Activated CD8-positive, alpha-beta memory T cell treated with anti-CD3 and anti-CD28 coated beads for 24 hours (primary cell): ENCODE measurements at places on chromosomes 16 and 17.

- no peak for DNase-seq
These were observed 9.7 kb downstream of the MYO15A start for GRCh38 chr17:18117982-18118975.

DNA sequence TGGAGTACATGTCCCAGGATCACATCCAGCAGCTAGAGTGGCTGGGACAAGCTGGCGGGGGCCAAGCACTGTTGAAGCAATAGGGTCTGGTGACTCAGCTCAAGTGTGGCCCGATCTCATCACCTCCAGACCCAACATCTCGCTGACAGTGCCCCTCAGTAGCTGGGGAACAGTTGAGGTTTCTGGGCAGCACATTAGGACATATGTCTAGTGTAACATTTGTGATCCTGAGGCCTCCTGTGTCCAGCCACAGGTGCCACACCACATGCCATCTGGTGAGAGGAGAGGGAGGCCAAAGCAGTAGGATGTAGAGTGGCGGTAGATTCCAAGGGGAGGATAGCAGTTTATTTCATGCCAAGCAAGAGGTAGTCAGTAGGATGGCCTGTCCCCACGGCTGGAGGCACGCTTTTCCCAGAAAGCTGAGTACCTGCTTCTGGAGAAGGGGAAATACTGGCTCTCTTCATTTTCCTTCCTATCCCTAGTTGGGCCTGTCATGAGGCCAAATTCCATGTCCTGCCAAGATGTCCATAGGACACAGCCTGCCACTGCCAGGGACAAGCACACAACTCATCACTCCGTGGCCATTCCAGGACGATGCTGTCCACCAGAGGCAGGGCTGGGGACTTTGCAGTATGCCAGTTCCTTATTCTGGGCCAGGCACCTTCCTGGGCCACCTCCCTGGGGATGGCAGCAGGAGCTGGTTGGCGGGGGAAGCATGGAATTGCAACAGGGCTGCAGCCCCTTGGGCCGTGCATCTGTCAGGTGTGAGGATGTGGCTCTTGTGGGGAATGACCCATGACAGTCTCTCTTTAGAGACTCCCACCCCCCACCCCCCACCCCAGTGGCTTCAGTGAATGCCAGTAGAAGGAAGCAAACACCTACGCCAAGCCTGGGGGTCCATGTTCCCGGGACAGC, 24.0 kb downstream of the GGA3 start:
- DNase-seq = no peak

DNA sequence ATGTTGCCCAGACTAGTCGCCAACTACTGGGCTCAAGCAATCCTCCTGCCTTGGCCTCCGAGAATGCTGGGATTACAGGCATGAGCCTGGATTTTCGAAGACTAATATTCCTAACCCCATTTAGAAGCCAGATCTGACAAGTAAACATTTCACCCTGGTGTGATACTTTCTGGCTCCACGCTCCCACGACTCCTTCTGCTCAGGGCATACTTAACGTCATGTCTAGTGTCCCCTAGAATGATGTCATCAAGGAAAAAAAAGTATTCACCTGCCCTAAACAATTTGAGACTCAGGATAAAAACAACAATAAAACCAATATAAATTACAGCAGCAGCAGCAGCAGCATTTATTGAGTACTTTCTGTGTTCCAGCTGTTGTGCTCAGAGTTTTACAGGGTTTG, 13.2 kb downstream of the ITGB3 start:
- no peak for DNase-seq

GRCh38 chr16:71576971-71577370, at the start of gene TAT:
Gene TAT, minus strand, starts transcription at chr16:71577092. Its CDS starts 677 bp downstream, at chr16:71576415.
- DNase-seq = no peak

GRCh38 chr16:3691761-3692160, 25.6 kb downstream of the TRAP1 start:
- no peak for DNase-seq
